ENCODE measurements at places on chromosomes 7 and 10. TPM values are rescaled to one million over a fixed set of nuclear protein-coding genes. Genes with fewer than 3 reads are reported as not detected.

PTPRE gene
- total RNA-seq = 35.8 TPM

GARIN1A gene
- 0.37 TPM for total RNA-seq

RAB19 gene
- total RNA-seq = 23.0 TPM

CRTAC1 gene
- total RNA-seq = not detected

VWDE gene
- total RNA-seq = 1.9 TPM

ANKRD30A gene
- total RNA-seq = not detected

LRRTM3 gene
- not detected for total RNA-seq

Measured in activated CD4-positive, alpha-beta T cell treated with anti-CD3 and anti-CD28 coated beads, Interleukin-2, amount 10 ng/mL, durations not matched to agents 24 days and 14 days (primary cell).